ENCODE measurements at places on chromosomes 12 and 14. TPM values are rescaled to one million over a fixed set of nuclear protein-coding genes. Genes with fewer than 3 reads are reported as not detected.

The HVCN1 gene
- 0.30 TPM for total RNA-seq

The LMNTD1 gene
- 2.2 TPM for total RNA-seq

The HECTD4 gene
- 3.5 TPM for total RNA-seq

The FOXN4 gene
- not detected for total RNA-seq

The LRIG3 gene
- 25.9 TPM for total RNA-seq

The LALBA gene
- total RNA-seq, result not detected

- DNase-seq, result no peak
Observed at GRCh38 chr14:59831121-59831730, 39.4 kb downstream of the RTN1 start.

GRCh38 chr12:131776237-131776889, 51.8 kb upstream of the MMP17 start:
- DNase-seq, result no peak

DNA sequence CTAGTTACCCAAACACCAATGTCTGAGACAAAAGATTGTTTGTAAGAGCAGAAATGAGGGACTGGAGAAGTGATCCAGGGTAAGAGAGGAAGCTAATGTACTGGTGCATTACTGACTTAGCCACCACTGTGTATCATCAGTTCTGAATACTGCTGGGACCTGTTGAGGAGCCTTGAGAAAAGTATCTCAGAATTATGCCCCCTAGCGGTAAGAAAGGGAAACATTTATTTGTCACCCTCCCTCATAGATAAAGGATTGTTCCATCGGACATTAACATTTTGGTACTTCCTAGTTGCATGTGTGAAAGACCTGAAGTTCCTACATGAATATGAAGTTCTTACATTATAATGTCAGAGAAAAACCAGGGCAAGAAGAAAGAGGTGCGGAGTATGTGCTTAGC, 612.5 kb downstream of the FSCB start:
- DNase-seq, result no peak

- DNase-seq, result peak; percentile 93
Observed at GRCh38 chr12:79844693-79845092, 90.2 kb downstream of the PPP1R12A start.

GRCh38 chr12:122963941-122964265, 2.4 kb downstream of the ABCB9 start:
- DNase-seq, result no peak

GRCh38 chr12:52865090-52865944, 16.5 kb upstream of the KRT78 start:
- DNase-seq, result peak; percentile 68

DNA sequence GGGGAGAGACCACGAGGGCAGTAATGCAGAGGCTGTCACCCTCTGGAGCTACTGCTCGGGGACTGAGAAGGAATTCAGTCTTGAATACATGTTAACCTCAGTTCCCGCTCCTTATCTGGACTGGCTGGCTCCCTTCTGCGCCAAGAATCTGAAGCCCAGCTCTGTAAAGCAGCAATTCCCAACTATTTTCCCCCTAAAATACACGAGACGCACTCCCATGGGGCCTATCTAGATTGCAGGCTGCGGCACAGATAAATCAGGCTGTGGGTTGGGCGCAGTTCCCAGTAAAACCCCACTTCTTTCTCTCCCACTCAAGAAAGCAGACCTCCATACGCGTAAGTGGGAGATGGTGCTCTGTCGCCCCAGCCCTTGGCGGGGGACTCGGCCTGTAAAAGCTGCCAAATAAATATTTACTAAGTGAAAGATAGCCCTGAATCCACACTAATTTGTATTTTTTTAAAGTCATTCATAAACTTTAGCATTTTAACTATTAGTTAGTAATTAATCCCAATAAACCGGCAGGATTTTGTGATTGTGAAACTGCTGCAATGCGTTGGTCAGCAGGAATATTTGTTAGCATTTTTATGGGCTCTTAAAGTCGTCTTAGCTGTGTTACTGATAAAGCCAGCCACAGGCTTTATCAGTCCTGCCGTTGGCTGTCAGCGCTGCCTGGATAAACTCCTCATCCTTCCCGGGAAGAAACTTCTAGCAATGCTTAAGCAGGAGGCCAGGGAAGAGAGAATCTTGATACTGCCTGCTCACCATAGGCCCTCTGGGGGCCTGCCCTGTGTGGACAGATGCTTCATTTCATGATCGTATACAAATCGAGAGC, 17.8 kb downstream of the FBXL14 start:
- DNase-seq, result peak; percentile 42

GRCh38 chr12:115828168-115828567, 449.3 kb downstream of the MED13L start:
- no peak for DNase-seq

DNA sequence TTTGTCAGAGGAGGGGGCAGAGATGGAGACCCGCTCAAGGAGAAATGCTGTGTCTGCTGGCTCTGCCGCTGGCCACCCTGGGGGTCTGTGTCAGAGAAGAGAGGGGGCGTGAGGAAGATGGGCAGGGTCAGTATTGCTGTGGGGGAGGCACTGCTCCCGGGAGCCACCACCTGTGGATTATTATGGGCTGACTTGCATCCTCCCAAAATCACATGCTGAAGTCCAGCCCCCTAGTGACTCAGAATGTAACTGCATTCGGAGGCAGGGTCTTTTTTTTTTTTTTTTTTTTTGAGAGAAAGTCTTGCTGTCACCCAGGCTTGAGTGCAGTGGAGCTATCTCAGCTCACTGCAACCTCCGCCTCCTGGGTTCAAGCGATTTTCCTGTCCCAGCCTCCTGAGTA, 12.3 kb downstream of the ABCD4 start:
- DNase-seq, result peak; percentile 16

GRCh38 chr12:123608182-123608581, 6.3 kb downstream of the DDX55 start:
- no peak for DNase-seq

- no peak for DNase-seq
Observed at GRCh38 chr12:124216966-124217365, 77.9 kb upstream of the RFLNA start.

DNA sequence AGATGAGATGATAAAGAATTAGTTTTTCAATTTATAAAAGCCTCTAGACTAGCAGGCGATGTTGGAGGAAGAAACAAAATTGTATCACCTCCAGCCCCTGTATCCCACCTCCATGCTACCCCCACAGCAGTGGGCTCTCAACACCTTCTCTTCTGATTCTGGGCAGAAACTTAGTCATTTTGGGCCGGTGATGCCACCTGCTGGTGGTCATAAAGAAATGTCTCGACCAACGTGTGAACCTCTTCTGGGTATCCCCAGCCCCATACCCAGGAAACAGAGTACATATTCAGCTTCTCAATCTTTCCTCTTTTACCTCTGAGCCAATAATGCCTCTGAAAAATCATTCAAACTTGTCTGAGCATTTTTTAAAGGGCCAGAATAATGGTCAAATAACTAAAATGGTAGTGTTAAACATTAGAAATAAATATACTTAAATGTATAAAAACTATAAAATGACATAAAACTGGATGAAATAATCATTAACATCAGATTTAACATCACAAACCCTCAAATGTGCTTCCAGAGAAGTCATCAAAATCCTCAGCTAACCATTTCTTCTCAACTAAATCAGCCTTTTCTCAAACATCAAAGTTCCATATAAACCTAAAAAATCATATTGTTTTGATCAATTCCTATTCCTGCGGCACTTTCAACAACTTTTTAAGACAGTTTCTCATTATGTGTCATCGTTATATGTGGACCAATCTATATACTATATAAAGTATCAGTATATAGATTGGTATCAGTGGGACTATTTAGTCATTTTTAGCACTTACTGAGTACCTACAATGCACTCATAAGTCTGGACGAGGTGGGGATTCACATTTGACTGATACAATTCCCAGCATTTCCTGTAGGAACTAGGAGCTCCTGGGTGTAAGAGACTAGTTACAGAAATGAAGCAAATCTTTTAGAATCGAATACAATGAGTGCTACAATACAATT, 69.4 kb downstream of the ATXN2 start:
- peak; percentile 61 for DNase-seq
